Kidney tubule cell (primary cell): ENCODE measurements at places on chromosomes 6 and 20.
A peak's percentile ranks its signal among the peaks of the same experiment; 100 is the strongest.

GRCh38 chr6:81909162-81909561 lies 156.7 kb upstream of the TENT5A start:
- peak; percentile 70 for DNase-seq

DNA sequence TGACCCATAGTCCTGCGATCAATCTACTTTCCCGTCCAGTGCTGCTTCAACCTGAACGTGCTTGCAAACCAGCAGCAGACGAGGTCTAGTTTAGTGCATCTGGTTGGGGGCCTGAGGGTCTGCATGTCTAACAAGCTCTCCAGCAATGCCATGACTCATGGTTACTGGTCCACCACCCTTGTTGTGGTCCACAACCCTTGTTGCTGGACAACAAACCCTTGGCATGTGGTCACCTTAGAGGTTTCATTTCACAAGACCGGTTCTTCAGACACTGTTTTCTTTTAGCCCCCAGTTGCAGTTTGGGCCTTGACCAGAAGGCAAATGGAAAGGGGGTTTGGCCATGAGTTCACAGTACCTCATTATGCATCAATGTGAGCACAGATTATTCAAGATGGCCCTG lies 424.8 kb downstream of the QKI start:
- no peak for DNase-seq

DNA sequence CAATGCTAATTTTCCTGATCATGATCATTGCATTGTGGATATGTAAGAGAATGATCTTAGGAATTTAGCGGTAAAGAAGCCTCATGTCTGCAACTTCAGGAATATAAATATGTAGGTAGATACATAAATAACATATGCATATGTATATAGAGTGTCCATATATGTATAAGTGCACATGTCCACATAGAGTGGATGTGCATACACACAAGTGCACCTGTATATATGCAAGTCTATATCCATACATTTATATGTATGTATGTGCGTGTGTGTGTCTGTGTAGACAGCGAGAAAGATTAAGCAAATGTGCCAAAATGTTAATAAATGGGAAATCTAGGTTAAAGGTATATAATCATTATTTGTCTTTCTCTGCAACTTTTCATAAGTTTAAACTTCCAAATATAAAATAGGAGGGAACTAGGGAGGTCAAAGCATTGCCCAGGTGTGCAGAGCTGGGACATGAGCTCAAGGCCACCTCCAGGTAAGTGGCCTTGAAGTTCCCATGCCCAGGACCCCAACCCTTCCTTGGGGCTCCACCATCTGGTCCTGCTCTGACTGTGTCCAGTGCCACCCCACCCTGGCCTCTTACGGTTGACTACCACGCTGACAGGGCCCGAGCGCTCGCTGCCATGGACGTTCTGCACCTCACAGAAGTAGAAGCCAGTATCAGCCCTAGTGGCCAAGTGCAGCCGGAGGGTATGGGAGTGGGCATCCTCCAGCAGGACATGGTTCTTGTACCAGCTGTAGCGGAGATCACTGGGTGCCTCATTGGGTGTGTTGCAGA lies 9.6 kb downstream of the SIGLEC1 start:
- no peak for DNase-seq

DNA sequence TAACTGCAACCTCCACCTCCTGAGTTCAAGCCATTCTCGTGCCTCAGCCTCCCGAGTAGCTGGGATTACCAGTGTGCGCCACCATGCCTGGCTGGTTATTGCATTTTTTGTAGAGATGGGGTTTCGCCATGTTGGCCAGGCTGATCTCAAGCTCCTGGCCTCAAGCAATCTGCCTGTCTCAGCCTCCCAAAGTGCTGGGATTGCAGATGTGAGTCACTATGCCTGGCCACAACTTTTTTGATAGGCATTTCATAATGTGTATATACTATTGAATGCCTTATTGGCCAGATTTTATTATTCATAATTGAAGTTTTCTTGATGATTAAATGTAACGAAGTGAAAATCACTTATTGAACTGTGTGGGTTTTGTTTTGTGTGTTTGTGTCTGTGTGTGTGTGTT lies 27.9 kb downstream of the FIG4 start:
- DNase-seq: no peak

GRCh38 chr6:170221753-170222400 lies 69.0 kb downstream of the DLL1 start:
- DNase-seq: no peak

- no peak for DNase-seq
Observed at GRCh38 chr6:142412658-142413057, 110.9 kb downstream of the ADGRG6 start.

- no peak for DNase-seq
Observed at GRCh38 chr6:7970616-7971015, 60.0 kb upstream of the TXNDC5 start.

DNA sequence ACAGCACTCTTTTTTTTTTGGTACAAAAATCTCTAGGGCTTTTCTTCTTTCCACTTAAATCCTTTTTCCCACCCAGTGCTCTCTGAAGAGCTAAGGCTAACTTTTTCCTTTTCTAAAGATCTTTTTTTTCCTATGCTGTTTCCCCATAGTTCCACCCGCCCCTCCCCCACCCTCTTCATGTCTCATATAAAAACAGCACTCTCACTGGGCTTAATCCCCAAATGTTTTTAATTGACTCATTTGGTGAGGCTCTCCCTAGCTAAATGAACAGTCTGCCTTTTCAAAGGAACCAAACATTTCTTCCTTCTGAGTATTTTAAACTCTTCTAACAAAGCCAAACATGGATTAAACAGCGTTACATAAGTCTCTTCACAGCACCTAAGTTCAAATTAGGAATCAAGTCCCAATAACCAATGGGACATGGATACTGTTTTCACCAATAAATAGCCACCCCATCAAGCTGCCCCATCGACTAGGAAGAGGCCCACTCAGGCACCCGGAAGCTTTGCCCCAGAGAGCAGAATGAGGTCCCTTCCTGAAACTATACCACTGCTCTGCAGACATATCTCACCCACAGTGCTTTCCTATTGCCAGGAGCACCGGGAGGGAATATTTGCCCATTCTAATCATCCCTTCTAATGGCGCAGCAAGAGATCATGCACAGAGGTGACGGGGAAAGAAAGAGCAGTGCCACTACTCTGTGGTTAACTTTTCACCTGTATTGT lies 63.7 kb downstream of the ATXN1 start:
- no peak for DNase-seq

DNA sequence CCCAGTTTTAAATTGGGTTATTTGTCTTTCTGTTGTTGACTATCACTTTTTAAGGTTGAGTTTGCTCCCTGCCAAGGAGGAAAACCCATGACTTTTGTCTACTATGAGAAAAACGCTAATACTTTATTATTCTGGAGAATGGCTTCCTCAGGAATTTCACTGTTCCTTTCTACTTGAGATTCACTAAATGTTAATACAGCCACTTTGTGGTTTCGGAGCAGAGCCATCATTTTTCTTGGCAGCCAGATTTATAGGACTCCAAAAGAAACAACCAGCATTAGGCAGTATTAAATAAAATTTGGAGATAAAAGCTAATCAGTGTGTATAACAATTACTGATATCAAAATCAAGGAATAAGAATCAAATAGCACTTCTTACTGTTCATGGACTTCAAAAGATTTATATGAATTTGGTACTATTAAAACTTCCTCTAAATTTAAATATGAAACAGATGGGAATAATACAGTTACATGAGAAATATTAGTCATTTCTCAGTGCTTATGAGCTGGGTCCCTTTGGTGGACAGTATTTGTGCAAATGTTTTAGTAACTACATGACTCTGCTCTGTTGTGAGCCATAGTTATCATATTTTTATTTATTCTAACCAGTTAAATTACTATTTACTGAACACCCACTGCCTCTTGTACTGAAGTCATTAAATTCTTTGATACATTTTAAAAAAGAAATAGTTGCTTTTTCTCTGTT lies 64.1 kb upstream of the FBXO30 start:
- DNase-seq: no peak

GRCh38 chr6:156909212-156910010 lies 132.2 kb downstream of the ARID1B start:
- DNase-seq: no peak

DNA sequence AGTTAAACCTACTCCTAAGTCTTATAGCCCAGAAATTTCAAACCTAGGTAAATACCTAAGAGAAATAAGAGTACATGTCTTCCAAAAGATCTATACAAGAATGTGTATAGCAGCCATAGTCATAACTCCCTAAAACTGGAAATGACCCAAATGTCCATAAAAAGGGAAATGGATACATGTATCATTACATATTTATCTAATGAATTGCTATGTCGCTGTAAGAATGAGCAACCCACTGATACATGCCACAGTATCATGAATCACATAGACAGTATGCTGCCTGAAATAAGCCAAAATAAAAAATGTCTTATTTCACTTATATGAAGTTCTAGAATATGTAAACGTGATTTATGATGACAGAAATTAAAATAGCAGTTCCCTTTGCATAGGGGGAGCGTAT lies 679.5 kb downstream of the MAFB start:
- no peak for DNase-seq

DNA sequence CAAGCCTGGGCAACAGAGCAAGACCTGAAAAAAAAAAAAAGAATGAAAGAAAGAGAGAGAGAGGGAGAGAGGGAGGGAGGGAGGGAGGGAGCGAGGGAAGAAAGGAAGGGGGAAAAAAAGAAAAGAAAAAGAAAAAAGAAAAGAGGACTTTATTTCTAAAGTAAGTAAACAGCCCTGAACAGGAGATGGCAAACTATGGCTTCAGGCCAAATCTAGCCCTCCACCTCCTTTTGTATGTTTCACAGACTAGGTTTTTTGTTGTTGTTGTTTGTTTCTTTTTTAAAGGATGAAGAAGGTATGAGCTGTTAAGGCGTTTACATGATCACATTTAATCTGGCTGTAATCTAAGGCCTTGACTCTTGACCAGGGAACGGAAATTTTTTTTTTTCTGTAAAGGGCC lies 711.1 kb upstream of the NRSN1 start:
- no peak for DNase-seq

- peak; percentile 70 for DNase-seq
Observed at GRCh38 chr6:27133281-27134227, 113.9 kb upstream of the PRSS16 start.

GRCh38 chr6:105831311-105832097 lies 254.6 kb upstream of the PRDM1 start:
- no peak for DNase-seq

GRCh38 chr6:54085541-54085940 lies 25.7 kb upstream of the MLIP start:
- peak; percentile 26 for DNase-seq

DNA sequence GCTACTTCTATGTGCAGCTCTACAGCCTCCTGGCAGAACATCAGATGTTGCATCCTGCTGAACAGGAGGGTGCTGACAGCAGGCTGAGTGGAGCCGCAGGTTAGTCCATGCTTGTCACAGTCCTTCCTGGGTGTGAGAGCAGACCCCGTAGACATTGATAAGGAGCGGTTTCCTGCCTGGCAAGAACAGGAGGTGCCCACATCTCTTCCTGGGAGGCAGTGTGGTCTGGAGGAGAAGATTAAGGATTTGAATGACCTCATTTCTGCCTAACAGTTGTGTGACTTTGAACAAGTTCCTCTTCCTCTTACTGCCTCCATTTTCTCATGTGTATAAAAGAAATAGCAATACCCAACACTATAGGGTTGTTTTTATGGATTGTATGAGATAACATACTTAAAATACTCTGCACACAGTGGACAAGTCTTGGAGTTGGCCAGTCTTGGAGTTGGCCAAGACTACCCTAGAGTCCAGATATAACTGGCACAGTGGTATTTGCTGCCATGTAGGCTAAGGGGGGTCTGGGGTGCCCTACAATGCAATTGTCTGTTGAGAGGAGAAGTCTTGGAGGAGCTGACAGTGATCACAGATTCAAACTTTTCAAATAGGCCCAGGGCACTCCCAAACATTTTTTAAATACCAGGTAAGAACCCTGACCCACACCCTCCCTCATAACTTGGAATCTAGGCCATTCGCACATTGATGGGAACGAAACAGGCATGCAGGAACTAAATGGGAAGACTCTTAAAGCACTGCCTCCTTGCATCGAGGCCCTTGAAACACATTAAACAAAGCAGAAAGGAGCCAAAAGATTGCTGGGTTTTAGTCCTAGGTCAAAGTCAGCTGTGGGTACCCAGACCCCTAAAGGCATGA lies 32.6 kb upstream of the TBC1D7 start:
- peak; percentile 38 for DNase-seq

- DNase-seq: no peak
Observed at GRCh38 chr20:54941666-54942065, 466.3 kb downstream of the DOK5 start.

- no peak for DNase-seq
Observed at GRCh38 chr20:56716806-56717205, 87.7 kb downstream of the TFAP2C start.

- peak; percentile 49 for DNase-seq
Observed at GRCh38 chr6:72580281-72580940, 41.5 kb upstream of the KCNQ5 start.

- no peak for DNase-seq
Observed at GRCh38 chr6:42748203-42748898, 2.4 kb upstream of the TBCC start.

DNA sequence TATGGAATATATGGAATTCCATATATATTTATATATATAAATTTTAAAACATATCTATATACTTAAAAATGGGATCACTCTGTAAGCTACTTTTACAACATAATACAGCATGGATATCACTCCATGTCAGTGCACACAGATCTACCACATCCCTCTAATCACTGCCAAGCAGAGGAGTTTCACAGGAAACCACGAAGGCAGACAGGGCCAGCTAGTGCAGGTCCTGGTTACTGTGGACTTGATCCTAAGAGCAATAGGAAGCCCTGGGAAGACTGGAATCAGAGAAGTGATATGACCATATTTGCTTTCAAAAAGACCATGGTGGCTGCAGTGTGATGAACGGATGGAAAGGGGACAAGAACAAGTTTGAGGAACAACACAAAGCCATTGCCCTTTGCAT lies 40.0 kb upstream of the NRN1 start:
- no peak for DNase-seq

GRCh38 chr6:83199173-83199862 lies 6.2 kb downstream of the RWDD2A start:
- DNase-seq: peak; percentile 56

DNA sequence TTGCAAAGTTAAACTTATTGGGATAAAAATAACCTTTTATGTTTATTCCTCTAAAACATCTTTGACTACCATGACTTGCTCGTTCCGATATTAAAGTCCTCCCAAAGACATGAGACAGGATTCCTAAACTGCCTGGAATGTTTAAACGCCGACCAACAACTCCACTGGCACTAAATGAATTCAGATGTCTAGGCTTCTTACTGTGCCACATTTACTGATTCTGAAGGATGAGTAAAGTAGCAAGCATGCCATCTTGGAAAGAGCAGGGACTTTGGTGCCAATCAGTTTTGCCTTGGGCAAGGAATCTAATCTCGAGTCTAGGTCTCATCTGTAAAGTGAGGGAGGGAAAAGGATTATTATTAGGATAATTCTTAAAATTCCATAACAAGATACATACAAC lies 25.3 kb downstream of the MBOAT1 start:
- DNase-seq: no peak
